ENCODE measurements at places on chromosomes 4 and X. TPM values are rescaled to one million over a fixed set of nuclear protein-coding genes. Genes with fewer than 3 reads are reported as not detected.

GABRG1 gene
- polyA plus RNA-seq = 0.03 TPM

SLC26A1 gene
- 2.5 TPM for polyA plus RNA-seq

UBA6 gene
- 62.8 TPM for polyA plus RNA-seq

TBC1D25 gene
- polyA plus RNA-seq = 6.4 TPM

GABRQ gene
- polyA plus RNA-seq = not detected

ADGRL3 gene
- 23.7 TPM for polyA plus RNA-seq

SEC31A gene
- polyA plus RNA-seq = 224 TPM

MAPK10 gene
- 1.6 TPM for polyA plus RNA-seq

ADAM29 gene
- polyA plus RNA-seq = not detected

TXLNG gene
- 8.4 TPM for polyA plus RNA-seq

SGMS2 gene
- 10.5 TPM for polyA plus RNA-seq

COL25A1 gene
- polyA plus RNA-seq = 9.0 TPM

RAB9B gene
- polyA plus RNA-seq = 33.3 TPM

FSTL5 gene
- polyA plus RNA-seq = 7.9 TPM

GSPT2 gene
- polyA plus RNA-seq = 10.2 TPM

CXCL6 gene
- polyA plus RNA-seq = not detected

RASSF6 gene
- not detected for polyA plus RNA-seq

LDB2 gene
- polyA plus RNA-seq = 59.2 TPM

CYTL1 gene
- 6.0 TPM for polyA plus RNA-seq

PPID gene
- 61.7 TPM for polyA plus RNA-seq

GPC4 gene
- polyA plus RNA-seq = 119 TPM

DSPP gene
- polyA plus RNA-seq = 0.04 TPM

BEX2 gene
- polyA plus RNA-seq = 43.3 TPM

FAT4 gene
- 24.1 TPM for polyA plus RNA-seq

SAP30 gene
- polyA plus RNA-seq = 10.0 TPM

GRSF1 gene
- polyA plus RNA-seq = 152 TPM

PIM2 gene
- polyA plus RNA-seq = 2.4 TPM

PCSK1N gene
- polyA plus RNA-seq = not detected

APEX2 gene
- polyA plus RNA-seq = 10.4 TPM

RASGEF1B gene
- polyA plus RNA-seq = 7.9 TPM

VCX3B gene
- not detected for polyA plus RNA-seq

TMEM165 gene
- polyA plus RNA-seq = not detected

CXCL1 gene
- 0.35 TPM for polyA plus RNA-seq

RAB33A gene
- 0.83 TPM for polyA plus RNA-seq

VGLL1 gene
- 1.9 TPM for polyA plus RNA-seq

CPE gene
- 66.7 TPM for polyA plus RNA-seq

CSAG2 gene
- not detected for polyA plus RNA-seq

FAM9B gene
- polyA plus RNA-seq = 0.25 TPM

SPATA4 gene
- polyA plus RNA-seq = 0.45 TPM

OPN1LW gene
- polyA plus RNA-seq = not detected

USP17L29 gene
- polyA plus RNA-seq = not detected

RHOXF2 gene
- not detected for polyA plus RNA-seq

KCND1 gene
- polyA plus RNA-seq = 0.96 TPM

TMEM31 gene
- polyA plus RNA-seq = 0.63 TPM

MAGEA11 gene
- not detected for polyA plus RNA-seq

C1QTNF7 gene
- polyA plus RNA-seq = 2.1 TPM

ZDHHC15 gene
- polyA plus RNA-seq = 6.4 TPM

TLR10 gene
- 0.33 TPM for polyA plus RNA-seq

MAOA gene
- polyA plus RNA-seq = 1.8 TPM

FGF5 gene
- 1.4 TPM for polyA plus RNA-seq

All from muscle of arm (tissue), 14 donors.